ENCODE measurements at places on chromosomes 7 and 10. TPM values are rescaled to one million over a fixed set of nuclear protein-coding genes. Genes with fewer than 3 reads are reported as not detected.

SPDYE6 gene
- not detected for total RNA-seq

- H3K27ac ChIP-seq = no peak overlapping the region
- no peaks in the 10 kb centered on the region for H3K36me3 ChIP-seq
- H3K27me3 ChIP-seq = no peaks in the 10 kb centered on the region
- no peak for DNase-seq
- no peaks in the 10 kb centered on the region for H3K4me1 ChIP-seq
Observed at GRCh38 chr7:2042650-2043049, 190.1 kb downstream of the MAD1L1 start.

- no peaks in the 10 kb centered on the region for H3K27me3 ChIP-seq
- peaks cover 26% of the 10 kb centered on the region for H3K4me1 ChIP-seq
- H3K27ac ChIP-seq = no peak overlapping the region
Observed at GRCh38 chr7:22732556-22733126, 5.6 kb downstream of the IL6 start.

GRCh38 chr10:31582365-31583052, 263.5 kb downstream of the ZEB1 start:
- no peaks in the 10 kb centered on the region for H3K36me3 ChIP-seq
- no peaks in the 10 kb centered on the region for H3K4me1 ChIP-seq
- no peak overlapping the region for H3K27ac ChIP-seq
- H3K27me3 ChIP-seq = no peaks in the 10 kb centered on the region

GRCh38 chr7:108299251-108299973, 156.8 kb downstream of the NRCAM start:
- H3K27me3 ChIP-seq = no peaks in the 10 kb centered on the region
- peak overlapping the region; percentile 40 for H3K27ac ChIP-seq
- H3K4me1 ChIP-seq = peaks cover 11% of the 10 kb centered on the region
- H3K36me3 ChIP-seq = no peaks in the 10 kb centered on the region
- peak; percentile 82 for DNase-seq

- no peak overlapping the region for H3K4me3 ChIP-seq
- peaks cover 10% of the 10 kb centered on the region for H3K36me3 ChIP-seq
- no peak for DNase-seq
Observed at GRCh38 chr10:109902992-109903947, 20.0 kb downstream of the XPNPEP1 start.

- peak; percentile 85 for DNase-seq
- peaks cover 16% of the 10 kb centered on the region for H3K4me1 ChIP-seq
- no peak overlapping the region for H3K27ac ChIP-seq
- no peaks in the 10 kb centered on the region for H3K27me3 ChIP-seq
Observed at GRCh38 chr10:91683975-91684374, 51.1 kb upstream of the PPP1R3C start.

LRRC17 gene
- 63.4 TPM for total RNA-seq

All from astrocyte (in vitro differentiated cells and primary cell).